Activated naive CD4-positive, alpha-beta T cell (primary cell): ENCODE measurements at places on chromosomes 16 and 17.
A peak's percentile ranks its signal among the peaks of the same experiment; 100 is the strongest.

- no peak for DNase-seq
Observed at GRCh38 chr16:64412578-64413280, 709.1 kb downstream of the CDH11 start.

DNA sequence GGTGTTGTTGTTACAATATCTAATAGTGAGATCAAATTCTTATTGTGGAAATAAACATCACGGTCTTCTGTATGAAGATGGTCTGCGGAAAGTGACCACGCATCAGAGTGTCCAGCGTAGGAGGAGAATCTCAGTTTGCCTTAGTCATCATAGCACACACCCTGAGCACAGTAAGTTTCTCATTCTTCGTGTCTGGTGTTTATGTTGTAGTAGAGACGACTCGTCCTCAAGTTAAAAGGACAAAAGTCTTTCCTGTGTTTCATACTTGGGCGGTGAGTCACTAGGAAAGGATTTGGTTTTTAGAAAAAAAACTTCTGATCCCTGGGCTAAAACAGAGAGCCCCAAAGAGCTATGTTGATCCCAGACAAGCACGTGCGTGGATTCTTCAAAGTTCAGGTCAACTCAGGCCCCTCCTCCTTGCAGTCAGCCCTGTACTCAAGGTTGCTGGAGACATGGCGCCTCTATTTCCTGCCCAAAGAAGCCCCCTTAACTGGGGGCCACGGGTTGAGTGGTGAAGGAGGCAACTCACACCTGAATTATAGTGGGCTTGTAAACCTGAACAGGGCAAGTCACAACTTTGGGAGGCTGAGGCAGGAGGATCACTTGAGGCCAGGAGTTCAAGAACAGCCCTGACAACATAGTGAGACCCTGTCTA lies 170.4 kb downstream of the ZFHX3 start:
- DNase-seq = no peak

DNA sequence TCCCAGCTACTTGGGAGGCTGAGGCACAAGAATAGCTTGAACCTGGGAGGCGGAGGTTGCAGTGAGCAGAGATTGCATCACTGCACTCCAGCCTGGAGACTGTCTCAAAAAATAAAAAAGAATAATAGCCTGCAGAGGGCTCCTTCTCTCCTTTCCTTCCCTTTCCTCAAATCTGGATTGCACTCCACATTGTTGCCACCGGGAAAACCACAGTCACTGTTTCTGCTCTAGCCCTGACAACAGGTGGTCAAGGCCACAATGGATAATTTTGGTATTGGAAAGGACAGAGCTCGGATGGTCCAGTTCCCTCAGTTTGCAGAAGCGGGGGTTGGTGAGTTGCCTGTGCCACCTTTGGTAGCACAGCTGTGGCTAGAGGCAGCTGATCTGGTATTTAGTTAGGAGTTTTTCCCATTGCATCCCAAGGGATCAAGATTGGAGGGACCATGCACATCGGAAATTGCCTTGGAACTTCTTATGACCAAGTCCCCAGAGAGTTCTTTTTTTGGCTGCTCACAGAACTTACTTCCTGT lies 44.7 kb upstream of the PRSS54 start:
- DNase-seq = no peak

DNA sequence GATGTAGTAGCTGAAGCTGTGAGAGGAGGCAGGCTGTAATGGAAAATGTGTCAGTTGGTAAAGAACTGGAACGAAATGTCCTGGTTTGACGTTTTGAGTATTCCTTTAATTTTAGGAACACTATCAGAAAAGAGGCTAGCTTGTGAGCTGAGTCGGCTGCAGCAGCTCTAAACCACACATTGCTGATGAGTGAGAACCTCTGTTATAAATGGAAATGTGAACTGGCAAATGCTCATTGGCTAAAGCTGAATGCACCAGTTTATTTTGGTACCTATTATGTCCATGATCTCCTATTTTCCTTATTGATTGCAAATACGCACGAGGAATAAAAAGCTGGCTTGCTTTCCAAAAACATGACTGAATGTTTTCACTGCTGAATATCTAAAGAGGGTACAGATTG lies 11.0 kb upstream of the WIPI1 start:
- DNase-seq = no peak

DNA sequence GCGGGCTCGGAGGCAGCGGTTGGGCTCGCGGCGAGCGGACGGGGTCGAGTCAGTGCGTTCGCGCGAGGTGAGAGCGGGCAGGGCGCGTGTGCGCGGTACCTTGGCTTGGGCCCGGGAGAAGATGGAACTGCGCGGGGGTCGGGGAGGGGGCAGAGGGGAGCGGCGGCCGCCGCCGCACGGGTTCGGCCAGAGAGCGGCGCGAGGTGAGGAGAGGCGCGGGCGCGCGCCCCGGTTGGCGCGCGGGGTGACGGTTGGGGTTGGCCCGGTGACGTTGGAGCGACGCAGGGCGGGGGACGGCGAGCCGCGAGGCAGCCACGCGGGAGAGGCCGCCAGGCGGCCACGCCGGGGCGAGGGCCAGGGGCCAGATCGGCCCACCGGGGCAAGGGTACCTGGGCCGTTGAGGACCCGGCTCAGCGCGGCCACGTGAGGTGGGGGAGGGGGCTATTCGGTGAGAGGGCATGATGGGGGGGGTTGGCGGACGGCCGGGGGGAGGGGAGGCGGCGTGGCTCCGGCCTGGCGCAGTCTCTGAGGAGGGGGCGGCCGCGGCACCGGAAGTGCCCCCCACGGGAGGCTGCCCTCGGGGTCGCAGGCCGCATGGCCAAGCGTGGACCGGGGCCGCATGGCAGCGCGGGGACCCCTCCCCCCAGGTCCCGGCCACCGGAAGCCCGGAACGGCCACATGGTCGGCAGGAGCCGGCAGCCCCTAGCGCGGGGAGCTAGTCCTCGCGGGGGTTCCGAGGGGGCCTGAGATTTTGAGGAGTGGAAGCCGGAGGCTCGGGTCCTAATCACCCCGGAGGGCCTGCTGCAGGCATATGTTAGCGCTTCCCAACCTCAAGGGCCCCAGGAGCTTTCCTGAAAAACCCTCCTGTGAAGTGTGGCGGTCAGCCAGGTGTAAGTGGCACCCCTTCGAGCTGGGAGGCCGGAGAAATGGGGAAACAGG lies 527 bp downstream of the EIF5A start:
- DNase-seq = peak; percentile 63

GRCh38 chr17:32827227-32827626 lies 49.7 kb downstream of the MYO1D start:
- no peak for DNase-seq

- no peak for DNase-seq
Observed at GRCh38 chr17:18070861-18071340, 16.8 kb upstream of the DRG2 start.

DNA sequence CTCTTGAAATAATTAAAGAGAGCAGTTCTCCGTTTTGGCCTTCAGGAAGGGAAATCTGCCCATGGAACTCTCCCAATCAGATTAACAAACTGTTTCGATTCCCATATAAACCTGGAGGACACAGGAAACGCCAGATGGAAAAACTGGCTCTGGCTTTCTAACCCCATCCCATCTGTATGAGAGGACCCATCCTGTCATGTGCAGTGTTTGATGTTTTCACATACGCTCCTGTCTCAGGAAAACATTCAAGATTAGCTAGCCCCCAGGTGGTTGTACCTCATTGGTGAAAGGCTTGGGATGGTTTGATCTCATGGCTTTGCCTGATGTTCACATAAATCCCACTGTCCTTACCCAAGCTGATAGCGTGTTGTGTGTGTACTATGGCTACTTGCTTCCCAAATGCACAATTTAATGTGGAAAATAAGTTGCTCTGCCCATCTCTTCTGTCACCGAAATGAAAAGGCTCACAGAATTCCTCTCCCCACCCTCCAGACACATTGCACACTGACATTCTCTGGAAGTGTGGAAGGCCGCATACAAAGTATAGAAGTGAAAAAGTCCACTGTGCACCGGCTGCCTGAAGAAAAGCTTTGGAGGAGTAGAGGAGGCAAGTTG lies 18.2 kb upstream of the ERN1 start:
- no peak for DNase-seq

GRCh38 chr16:58413359-58413758 lies 21.1 kb downstream of the GINS3 start:
- no peak for DNase-seq

GRCh38 chr16:85361441-85362118 lies 249.3 kb upstream of the CIBAR2 start:
- no peak for DNase-seq

DNA sequence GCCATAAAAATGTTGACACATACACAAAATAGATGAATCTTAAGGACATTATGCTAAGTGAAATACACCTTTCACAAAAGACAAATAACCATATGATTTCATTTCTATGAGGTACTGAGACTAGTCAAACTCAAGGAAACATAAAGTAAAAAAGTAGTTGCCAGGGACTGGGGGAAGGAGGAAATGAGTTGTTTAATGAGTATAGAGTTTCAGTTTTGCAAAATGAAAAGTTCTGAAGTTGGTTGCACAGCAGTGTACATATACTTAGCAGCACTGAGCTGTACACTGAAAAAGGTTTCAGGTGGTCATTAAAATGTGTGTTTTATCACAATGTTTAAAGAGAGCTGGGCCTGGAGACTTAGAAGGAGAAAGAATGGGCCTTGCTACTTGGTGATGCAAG lies 4.7 kb upstream of the SLC13A2 start:
- DNase-seq = no peak

DNA sequence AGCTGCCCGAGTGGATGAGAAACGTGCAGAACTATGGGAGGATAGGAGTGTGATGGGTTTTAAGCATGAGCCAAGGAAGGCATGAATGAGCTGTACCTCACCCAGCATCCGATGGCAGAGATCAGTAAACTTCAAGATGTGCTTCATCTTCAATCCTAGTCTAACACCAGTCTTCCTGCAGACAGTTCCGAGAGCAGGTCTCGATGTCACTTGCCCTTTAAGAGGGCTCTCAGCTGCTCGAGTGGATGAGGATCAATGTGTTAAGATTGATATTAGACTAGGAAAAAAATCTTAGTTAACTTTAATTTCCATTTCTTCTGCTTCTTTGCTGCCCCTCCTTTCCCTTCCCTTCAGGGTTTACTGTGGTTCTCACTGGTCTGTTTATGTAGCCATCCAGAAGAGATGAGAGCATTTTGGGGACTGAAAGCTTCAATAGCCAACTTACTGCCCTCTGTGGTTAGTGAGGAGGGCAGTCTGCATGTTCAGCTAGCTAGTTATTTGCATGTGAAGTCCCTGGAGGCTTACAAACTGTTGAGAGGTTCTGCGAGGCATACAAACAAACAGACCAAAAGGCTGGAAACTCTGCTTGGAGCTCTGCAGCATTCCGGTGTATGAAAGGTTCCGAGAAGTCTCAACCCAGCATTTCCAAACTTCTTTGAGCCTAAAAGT lies 15.3 kb downstream of the KLHL36 start:
- no peak for DNase-seq

DNA sequence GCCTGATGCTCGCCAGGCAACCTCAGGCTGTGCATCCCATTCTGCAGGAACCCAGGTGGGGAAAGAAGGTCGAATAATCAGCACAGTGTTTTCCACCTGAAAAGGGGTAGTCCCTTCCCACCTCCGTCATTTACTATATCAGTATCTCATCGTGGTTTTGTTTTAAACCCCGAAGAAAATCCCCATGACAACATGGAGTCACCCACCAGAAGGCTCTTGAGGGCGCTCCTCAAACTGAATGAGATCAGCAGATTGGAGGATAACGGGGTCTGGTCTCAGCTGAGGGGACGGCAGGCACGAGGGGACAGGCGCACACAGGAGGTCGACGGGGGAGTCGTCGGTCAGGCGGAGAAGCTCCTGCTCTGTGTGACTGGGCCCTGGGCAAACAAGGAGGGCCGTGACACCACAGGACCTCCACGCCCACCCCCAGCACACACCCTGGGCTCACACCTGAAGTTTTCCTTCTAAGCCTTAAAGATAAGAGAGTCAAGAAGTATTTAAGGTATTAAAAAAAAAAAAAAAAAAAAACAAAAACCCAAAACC lies 44.2 kb downstream of the MARF1 start:
- DNase-seq = no peak

DNA sequence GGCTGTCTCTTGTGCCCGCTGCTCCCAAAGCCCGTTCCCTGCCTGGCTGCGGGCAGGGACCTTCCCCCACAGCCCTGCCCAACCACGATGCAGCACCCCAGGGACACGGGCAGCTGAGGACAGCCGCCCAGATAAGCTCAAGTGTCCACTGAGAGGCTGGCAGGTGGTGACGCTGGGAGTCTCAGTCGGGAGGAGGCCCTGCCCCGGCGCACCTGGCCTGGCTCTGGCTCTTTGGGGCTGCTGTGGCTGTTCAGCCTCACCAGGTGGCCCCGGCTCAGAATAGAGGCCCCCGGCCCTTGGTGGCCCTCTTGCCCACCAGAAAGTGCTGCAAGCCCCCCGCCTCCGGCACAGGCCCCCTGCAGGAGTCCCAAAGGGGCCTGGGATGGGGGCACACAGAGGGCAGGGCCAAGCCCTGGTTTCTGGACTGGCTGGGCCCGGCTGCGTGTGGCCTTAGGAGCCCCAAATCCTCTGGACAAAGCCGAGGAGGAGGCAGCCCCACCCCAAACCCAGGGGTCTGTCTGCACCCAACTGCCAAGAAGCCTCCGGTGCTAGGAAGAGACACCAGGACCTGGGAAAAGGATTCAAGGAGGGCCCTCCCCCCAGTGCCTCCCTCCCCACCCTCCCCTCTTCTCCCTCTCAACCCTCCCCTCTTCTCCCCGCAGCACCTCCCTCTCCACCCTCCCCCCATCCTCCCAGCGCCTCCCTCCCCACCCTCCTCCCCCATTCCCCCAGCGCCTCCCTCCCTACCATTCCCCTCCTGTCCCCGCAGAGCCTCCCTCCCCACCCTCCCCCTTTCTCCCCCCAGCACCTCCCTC lies 5.3 kb downstream of the NTHL1 start:
- DNase-seq = no peak

DNA sequence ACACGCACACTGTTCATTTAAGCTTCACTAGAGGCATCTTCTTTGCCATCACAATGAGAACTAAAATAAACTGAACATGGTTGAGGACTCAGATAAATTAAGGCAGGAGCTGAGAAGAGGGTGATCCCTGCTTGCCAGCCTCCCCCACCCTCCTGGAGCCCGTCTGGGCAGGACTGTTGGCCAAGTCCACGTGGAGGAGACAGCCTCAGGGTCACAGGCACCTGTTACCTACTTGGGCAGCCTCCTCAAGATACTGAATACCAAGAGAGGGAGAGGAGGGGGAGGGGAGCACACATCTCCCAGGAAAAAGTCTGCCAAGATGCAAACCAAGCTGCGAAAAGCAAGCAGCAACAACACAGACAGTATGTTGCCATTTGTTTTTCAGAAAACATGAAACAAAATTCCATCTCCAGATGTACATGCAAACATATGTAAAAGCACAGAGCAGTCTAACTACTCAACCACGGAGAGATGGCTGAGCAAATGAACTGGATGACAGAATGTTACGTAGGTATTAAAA lies 67.4 kb downstream of the SLC39A11 start:
- no peak for DNase-seq

- DNase-seq = no peak
Observed at GRCh38 chr16:69833357-69834282, 71.5 kb downstream of the WWP2 start.

- DNase-seq = no peak
Observed at GRCh38 chr16:17037499-17037898, 433.3 kb downstream of the XYLT1 start.

- no peak for DNase-seq
Observed at GRCh38 chr17:40323391-40324381, 14.7 kb downstream of the RARA start.

GRCh38 chr17:5772720-5773119 lies 188.4 kb upstream of the NLRP1 start:
- DNase-seq = no peak

- no peak for DNase-seq
Observed at GRCh38 chr17:49076573-49077384, 55.8 kb upstream of the B4GALNT2 start.

GRCh38 chr17:48181653-48182052 lies 74.1 kb downstream of the SNX11 start:
- DNase-seq = no peak

- DNase-seq = no peak
Observed at GRCh38 chr16:73002866-73003265, 45.1 kb downstream of the ZFHX3 start.
